ENCODE measurements at places on chromosomes 1 and 21. TPM values are rescaled to one million over a fixed set of nuclear protein-coding genes. Genes with fewer than 3 reads are reported as not detected.

DNA sequence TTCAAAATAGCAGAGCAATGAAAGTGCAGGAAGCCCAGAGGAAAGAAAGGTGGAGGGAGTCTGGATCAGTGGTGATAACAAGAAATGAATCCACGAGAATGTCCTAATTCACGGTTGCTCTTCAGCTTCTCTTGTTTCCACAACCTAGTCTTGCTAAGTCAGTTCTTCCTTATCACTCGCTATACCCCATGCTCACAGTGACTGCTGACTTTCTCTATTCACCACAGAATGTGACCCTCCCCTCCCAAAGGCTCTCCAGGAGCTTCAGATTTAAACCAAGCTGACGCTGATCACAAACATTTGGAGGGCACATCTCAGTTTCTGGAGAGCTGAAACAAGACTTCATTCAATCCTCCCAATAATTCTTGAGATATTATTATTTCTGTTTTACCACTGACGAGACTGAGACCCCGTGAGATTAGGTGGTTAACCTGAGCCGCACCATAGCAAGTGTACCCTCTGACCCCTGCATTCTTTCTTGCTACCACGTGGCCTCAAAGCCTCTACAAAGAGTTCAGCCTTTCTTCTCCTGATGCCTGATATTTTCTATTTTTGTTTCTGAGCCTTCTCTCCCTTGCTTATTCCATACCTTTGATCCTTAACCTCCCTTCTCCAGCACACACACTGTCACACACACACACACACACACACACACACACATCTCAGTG is 10.7 kb upstream of the CCN1 start:
- H3K4me1 ChIP-seq = no peaks in the 10 kb centered on the region
- no peak for DNase-seq
- H3K27ac ChIP-seq = no peak overlapping the region
- H3K4me3 ChIP-seq = no peak overlapping the region
- H3K36me3 ChIP-seq = no peaks in the 10 kb centered on the region
- no peaks in the 10 kb centered on the region for H3K27me3 ChIP-seq

DNA sequence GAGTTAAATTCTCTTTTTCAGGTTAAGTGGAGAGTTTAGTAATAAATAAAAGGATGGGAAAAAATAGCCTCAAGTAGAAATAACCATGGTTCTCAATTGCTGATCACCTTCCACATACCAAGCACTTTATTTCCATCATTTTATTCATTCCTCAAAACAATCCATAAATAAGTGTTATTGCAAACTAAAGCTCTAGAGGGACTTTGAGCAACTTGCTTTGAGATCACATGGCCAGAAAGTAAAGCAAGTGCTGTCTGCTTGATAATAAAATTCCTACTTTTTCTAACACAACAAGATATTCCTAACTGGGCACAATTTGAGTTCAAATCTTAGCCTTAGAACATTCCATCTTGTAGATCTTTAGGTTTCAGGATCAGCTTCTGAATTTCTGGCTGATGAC is 97.1 kb upstream of the C1orf87 start:
- H3K4me1 ChIP-seq = no peaks in the 10 kb centered on the region
- H3K4me3 ChIP-seq = no peak overlapping the region
- H3K27me3 ChIP-seq = peaks cover 2% of the 10 kb centered on the region
- no peak overlapping the region for H3K27ac ChIP-seq
- no peak for DNase-seq

DNA sequence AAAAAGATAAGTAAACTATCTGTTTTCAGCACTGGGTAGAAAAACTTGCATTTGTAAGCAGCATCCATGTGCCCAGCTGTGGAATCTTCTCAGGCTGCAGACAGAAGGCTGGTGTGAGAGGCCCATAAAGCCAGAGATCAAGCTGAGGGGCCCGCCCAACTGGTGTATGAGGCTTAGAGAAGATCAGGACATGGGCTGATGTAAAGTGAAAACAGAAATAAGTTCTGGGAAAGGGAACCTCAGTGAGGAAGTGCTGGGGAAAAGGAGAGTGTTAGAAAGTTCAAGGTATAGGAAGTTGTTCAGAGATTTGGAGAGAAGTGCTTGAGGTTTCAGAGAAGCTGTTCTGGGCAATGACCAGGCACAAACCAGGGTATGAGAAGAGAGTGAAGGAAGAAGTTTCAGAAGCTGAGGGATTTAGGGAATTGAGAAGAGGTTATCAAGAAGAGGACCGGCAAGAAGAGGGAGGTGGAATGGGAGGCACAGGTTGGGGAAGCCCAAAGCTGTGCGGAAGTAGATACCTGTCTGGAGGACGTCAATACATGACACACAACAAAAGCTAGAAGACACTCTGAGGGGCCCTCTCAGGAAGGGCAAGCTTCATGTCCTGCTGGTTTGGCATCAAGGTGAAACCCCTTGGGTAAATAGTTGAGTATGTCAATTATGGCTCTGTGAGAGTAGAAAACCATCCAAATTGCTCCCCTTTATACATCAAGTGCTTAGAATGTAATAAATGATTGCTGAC is 2.7 kb upstream of the CD5L start:
- H3K27ac ChIP-seq = no peak overlapping the region
- no peak for DNase-seq
- H3K4me3 ChIP-seq = no peak overlapping the region

GRCh38 chr1:163414778-163415177 is 93.0 kb downstream of the NUF2 start:
- peaks cover 5% of the 10 kb centered on the region for H3K4me1 ChIP-seq
- no peaks in the 10 kb centered on the region for H3K27me3 ChIP-seq

Gene KRTAP21-2
- polyA plus RNA-seq = not detected

All from large intestine (tissue), 12 donors.